ENCODE measurements at places on chromosomes 11 and 22. TPM values are rescaled to one million over a fixed set of nuclear protein-coding genes. Genes with fewer than 3 reads are reported as not detected.

The KRTAP5-8 gene
- total RNA-seq: not detected

The CD3G gene
- total RNA-seq: 0.25 TPM

The SCUBE2 gene
- 3.9 TPM for total RNA-seq

The TSPAN18 gene
- total RNA-seq: 19.9 TPM

The CHRNA10 gene
- 0.25 TPM for total RNA-seq

The OR51I1 gene
- not detected for total RNA-seq

The CDCA5 gene
- 2.0 TPM for total RNA-seq

The OR6T1 gene
- total RNA-seq: not detected

The PARVG gene
- 1.5 TPM for total RNA-seq

The CASP5 gene
- not detected for total RNA-seq

The MS4A4A gene
- total RNA-seq: 1.2 TPM

The ABCC8 gene
- total RNA-seq: 11.3 TPM

The LRRN4CL gene
- total RNA-seq: 0.25 TPM

The SYT13 gene
- total RNA-seq: 130 TPM

The FJX1 gene
- total RNA-seq: 30.2 TPM
